ENCODE measurements at places on chromosomes 7 and 10.

GRCh38 chr10:89516149-89516832 is 19.1 kb downstream of the SLC16A12 start:
- no peak for DNase-seq

DNA sequence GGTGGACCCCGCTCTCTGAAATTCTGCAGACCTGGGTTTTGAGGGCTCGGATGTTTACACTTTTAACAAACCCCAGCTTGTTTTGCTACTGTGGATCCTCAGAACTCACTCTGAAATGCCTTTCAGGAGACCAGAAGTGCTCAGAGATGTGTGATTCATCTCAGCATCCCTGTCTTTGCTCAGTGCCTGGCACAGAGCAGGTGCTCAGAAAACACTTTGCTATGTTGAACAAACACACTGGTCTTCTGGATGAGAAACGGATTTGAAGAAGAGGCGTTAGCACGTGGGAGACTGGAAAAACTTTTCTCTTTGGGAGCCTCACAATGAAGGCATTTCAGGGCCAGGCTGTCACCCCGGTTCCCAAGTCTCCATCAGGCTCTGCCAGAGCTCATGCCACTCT is 53.3 kb downstream of the SH3PXD2A start:
- no peak for DNase-seq

DNA sequence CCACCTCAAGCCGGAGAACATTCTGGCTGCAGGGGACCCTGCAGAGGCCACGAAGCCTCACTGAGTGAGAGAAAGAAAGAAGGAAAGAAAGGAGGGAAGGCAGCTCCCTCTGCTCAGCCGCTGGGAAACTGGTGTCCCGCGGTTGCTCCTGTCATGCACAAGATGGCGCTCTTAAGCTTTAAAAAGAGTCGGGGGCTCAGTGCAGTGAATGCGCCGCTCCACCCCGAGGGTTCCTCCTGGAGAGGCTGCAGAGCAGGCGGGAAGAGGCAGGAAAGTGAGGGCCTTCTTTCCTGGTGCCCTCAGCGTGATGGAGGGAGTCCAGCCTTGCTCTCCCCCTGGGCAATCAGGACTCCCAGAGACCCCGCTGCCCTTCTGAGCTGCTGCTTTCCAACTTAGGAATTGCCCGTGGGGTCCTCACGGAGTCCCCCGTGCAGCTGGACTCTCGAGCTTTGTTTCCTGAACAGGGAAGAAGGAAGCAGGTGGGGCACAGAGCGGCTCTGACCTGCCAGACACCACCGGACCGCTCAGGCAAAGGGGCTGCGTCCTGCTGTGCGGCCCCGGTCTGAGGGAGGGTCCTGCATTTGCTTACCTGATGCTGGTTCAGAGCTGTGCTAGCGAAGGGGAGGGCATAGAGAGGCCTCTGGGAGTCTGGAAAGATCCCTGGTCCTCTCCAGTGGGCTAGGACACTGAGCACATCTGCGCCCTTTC is 141.9 kb upstream of the MKI67 start:
- peak; percentile 75 for DNase-seq

DNA sequence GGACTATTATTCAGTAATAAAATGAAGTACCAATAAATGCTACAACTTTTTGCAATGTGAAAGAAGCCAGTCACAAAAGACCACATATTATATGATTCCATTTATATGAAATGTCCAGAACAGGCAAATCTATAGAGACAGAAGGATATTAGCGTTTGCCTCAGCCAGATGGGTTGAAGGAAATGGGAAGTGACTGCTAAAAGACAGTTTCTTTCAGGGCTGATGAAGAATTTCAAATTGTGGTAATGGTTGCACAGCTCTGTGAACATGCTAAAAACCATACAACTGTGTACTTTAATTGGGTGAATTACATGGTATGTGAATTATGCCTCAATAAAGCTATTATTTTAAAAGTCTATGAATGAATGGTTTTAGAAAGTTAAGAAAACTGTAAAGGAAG is 23.9 kb upstream of the REEP3 start:
- no peak for DNase-seq

GRCh38 chr10:110423650-110424049 is 74.1 kb upstream of the DUSP5 start:
- DNase-seq: no peak

GRCh38 chr7:155593461-155594162 is 47.3 kb upstream of the CNPY1 start:
- peak; percentile 57 for DNase-seq

Data from hematopoietic multipotent progenitor cell treated with erythropoietin and hydrocortisone succinate and interleukin-3 and kit ligand, for 6 days (in vitro differentiated cells).